NCI-H2029 (cell line): ENCODE measurements at places on chromosomes 1 and 21.

DNA sequence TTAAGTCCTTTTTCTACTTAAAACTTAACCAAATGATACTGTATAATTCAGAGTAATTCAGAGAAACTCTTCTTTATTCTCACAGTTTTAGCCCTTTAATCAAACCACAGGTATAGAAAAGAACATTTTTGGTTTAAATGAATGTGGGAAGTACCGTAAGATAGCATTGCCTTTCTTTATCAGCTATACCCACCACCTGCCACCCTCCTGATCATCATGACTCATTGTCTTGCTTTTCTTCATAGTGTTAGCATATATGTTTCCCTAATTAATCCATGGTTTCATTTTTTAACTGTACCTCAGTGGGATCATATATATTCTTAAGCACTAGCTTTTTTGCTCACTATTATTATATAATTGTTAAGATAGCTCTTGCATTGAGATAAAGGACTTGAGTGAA lies 27.5 kb upstream of the ANGPTL1 start:
- no peak for DNase-seq

DNA sequence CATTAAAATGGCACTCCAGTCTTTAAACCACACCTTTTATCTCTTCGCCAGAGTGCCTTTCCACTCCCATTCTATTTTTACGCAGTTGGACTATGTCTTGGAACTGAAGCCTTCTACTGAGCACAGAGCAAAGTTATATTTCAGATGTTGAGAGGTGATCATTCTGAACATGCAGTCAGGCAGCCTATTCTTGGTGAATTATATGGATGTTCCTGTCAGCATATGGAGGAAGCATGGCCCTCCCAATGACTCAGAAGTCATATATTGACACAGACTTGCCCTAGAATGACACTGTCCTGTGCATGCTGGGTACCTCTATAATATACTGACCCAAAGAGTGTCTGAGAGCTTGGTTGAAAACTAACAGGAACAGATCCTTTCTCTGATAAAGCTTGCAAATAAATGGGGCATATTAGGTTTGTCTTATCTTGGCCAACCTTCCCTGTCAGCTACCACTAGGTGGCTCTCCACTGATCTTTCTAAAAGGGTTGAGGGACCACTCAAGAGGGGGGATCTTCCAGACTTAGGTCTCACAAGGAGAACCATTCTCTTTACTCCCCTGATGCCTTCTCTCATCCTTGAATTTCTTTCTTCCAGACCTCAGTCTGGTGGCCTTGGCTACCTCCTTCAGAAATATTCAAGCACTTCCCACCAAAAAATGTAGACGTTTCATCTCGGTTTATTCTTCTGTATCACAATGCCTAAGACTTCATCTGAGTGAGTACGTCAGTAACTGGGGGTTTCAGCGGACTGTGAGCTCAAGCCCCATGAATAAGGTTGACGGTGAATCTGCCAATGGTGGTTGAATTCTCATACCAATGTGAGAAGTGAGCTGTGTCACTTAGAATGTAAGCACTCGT lies 11.8 kb upstream of the ALG14 start:
- DNase-seq = peak; percentile 28

GRCh38 chr1:112063781-112064728 lies 74.6 kb upstream of the KCND3 start:
- no peak for DNase-seq

- no peak for DNase-seq
Measured at GRCh38 chr21:34642211-34643075, 26.4 kb upstream of the CLIC6 start.

DNA sequence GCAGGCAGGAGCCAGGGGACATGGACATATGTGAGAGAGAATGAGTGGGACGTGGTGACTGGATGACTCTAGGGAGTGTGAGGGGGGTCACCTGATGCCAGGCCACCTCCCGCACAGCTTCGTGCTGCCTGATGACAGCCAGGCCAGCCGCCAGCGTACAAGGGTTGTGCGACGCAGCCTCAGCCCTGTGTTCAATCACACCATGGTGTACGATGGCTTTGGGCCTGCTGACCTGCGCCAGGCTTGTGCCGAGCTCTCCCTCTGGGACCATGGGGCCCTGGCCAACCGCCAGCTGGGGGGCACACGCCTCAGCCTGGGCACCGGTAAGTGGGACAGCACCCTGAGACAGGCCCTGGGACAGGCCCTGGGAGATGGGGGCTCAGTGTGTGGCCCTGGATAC lies 11.3 kb downstream of the SYTL1 start:
- DNase-seq = no peak

GRCh38 chr1:108182959-108183700 lies 17.0 kb downstream of the SLC25A24 start:
- no peak for DNase-seq

DNA sequence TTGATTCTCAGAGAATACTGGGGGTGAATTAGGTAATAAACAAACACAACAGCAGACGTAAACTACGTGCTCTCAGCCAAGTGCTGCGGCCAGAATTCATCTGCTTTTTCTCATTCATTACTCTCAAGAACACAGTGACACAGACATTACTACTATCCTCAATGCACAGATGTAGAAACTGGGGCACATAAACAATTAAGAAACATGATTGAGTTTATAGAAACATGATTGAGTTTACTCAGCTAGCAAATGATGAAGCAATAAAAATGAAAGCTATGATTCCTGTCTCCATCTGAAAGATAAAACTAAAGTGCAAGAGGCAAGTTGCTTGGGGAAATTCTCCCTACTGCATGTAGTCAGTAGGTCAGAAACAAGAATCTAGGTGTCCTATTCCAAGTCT lies 140.5 kb downstream of the IFI44 start:
- DNase-seq = no peak

DNA sequence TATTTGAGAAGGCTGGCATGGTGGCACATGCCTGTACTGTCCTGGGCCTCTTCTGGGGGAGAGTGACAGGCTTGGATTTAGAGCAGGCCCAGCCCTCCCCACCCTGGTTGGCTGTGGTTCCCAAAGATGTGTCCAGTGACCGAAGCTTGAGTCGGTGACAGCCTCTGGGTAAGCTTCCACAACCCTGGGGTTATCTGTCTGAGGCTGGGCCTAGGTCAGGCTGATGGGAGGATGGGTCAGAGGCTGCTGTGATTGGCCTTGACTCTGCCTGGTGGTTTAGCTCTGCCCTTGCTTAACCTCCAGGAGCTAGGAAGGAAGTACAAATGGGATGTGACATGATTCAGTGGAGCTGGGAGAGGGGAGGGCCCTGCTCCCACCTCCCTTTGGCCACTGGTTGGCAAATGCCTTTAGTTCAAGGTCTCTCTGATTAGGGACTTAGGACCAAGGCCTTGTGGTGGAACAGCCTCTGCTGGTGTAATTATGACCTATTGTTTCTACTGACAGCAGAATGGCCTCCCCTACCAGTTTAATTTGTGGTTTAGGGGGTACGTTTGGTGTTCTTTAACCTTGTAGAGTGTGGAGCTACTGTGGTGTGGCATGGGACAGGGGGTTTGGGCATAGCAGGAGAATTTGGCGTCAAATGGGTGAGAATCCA lies 16.6 kb downstream of the NUDC start:
- DNase-seq = no peak

- DNase-seq = no peak
Measured at GRCh38 chr1:55987491-55988249, 591.7 kb downstream of the PLPP3 start.

DNA sequence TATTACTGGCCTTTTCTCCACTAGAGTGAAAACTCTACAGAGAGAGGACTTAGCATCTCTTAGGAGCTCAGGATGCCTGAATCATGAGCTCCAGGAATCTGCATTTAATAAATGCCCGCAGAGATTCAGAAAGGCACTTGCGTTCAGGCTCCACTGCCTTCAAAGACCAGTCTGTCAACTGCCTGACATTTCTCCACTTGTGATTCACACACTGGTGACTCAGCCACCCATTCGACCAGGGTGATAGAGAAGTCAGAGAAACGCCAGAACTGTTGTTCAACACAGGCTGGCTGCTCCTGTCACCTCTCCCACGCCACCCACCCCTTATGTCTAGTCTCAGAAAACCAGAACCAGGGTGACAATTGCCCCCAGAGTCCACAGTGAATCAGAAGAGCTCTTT lies 26.9 kb upstream of the LBR start:
- no peak for DNase-seq

DNA sequence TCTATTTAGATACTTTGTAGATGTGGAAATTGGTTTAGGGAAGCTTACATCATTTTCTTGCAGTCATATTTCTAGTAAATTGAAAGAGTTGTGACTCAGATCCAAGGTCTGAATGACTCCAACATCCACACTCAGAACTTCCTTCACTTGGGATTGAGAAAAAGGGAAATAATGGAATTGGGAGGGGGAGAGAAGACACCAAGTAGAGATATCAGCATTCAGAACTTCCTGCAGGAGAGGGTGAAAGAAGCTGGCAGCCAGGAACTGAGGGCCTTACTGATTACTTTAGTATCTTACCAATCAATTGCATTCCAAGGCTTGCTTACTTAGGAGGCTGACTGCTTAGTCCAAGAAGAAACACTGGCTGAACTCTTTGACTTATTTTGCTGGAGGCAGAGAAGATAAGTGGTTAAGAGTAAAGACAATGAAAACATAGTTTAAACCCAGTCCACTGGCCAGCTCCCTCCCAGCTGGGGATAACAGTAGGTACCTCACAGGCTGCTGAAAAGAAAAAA lies 21.7 kb downstream of the APP start:
- no peak for DNase-seq

DNA sequence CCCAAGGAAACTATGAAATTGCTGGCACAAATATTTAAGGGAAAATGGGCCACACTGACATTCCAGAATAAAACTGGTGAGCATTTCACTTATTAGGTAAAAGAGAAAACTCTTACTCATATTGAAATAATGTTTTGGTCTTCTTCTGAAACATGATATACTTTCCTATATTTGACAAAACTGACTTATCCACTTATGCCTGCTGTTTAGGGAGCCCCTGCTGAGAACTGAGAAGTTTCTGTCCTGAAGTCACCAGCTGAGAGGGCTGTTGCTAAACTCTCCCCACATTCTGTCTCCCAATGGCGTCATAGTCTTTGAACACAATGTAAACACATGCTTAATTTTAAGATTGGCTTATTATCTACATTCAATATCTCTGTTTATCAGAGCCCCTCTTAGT lies 46.8 kb upstream of the ZC3H11B start:
- no peak for DNase-seq

DNA sequence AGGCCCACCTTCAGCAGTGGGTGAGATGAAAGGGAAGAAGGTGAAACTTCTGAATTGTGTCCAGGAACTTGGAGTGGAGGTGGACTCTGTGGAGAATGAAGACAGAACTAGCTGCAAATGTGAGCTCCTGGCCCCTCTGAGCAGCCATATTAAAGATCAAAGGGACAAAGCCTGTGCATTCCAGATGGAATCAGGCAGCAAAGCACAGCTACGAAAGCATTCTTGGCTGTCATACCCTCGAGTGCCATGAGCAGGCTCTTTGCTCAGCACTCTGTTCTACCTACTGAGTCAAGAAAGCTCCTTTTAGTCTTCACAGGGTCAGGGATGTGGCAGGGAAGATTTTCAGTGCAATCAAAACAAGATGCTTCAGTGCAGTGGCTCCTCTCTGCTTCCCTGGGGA lies 86.3 kb upstream of the TSPAN2 start:
- no peak for DNase-seq

- DNase-seq = no peak
Measured at GRCh38 chr21:35414507-35415139, 365.5 kb upstream of the RUNX1 start.

GRCh38 chr1:39189592-39190041 lies 14.9 kb upstream of the MACF1 start:
- peak; percentile 82 for DNase-seq

DNA sequence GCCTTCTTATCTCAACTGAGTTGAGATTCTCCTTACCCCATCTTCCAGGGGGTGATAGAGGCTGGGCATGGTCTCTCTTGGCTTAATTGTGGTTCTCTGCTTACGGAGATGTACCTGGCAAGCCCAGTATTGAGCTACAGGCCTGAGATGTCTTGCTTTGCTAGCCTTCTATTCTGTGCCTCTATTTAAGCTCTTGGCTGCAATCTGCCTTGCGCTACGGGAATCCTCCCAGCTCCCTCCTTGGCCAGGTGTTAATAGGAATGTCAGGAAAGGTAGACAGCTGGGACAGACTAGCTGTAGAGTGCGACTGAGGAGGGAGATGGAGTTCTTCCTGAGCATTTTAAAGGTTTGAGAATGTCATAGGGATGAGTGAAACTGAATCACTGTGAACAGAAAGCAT lies 10.6 kb upstream of the IKBKE start:
- DNase-seq = no peak
